ENCODE measurements at places on chromosomes 16 and 17.
A peak's percentile ranks its signal among the peaks of the same experiment; 100 is the strongest.

GRCh38 chr16:21083729-21084268 lies 66.8 kb downstream of the DNAH3 start:
- DNase-seq = peak; percentile 26

DNA sequence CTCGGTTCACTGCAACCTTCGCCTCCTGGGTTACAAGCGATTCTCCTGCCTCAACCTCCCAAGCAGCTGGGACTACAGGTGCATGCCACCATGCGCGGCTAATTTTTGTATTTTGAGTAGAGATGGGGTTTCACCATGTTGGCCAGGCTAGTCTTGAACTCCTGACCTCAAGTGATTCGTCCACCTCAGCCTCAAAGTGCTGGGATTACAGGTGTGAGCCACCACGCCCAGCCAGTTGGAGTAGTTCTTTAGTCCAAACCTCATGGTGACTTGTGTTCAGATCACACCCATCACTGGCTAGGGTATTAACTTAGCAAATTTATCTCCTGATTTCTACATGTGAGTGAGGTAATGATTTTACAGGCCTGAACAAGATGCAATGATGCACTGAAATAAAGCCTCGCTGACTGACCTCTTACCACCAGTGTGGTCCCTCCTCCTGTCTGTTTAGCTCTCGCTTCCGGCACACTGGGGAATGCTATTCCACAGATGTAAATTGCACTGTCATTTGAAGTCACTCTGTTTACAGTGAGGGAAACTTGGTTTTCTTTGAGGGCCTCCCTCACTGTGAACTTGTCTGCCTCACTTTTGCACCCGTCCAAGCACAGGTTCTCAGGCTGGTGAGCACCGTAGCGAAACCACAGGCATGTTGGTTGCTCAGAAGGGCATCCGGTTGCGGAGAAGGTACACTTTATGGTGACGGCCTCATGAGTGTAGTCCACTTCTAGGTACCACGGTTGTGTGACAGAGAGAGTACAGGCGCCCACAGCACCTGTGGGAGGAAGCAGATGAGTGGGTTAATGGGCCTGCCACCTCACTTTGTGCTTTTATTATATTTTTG lies 5.5 kb downstream of the IGSF6 start:
- peak; percentile 55 for DNase-seq

DNA sequence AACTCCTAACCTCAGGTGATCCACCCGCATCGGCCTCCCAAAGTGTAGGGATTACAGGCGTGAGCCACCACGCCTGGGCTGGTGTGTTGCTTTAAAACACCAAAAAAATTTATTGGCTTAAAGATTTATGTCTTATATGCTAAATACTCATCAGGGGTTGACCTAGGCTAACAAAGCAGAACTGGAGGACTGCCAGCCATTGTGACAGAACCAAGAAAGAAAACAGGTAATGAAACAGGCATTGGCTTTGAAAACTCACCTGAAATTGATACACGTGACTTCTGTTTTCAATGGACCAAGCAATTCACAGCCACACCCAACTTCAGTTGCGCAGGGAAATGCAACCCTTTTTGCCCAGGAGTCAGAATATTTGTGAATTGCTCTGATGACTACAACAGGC lies 4.9 kb upstream of the PHAF1 start:
- no peak for DNase-seq

GRCh38 chr16:54699656-54700055 lies 231.0 kb upstream of the IRX5 start:
- no peak for DNase-seq

DNA sequence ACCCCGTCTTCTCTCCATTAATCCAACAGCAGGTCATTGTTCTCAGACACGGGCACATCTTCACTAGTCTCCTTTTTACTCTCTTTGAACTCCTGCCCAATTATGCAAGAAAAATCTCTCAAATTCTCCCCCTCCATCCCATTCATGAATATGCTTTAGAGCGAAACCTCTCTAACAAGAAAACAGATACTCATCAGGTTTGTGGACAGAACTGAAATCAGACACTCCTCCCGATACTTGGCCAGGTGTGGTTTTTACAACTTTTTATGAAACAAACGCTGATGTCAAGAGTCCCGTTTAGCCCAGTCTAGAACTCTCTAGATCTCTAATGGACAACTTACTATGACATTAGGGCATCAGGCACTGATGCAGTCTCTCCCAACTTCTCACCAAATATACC lies 40.9 kb downstream of the PIK3R5 start:
- DNase-seq = no peak

GRCh38 chr16:54936201-54936978 lies 5.7 kb downstream of the IRX5 start:
- no peak for DNase-seq

DNA sequence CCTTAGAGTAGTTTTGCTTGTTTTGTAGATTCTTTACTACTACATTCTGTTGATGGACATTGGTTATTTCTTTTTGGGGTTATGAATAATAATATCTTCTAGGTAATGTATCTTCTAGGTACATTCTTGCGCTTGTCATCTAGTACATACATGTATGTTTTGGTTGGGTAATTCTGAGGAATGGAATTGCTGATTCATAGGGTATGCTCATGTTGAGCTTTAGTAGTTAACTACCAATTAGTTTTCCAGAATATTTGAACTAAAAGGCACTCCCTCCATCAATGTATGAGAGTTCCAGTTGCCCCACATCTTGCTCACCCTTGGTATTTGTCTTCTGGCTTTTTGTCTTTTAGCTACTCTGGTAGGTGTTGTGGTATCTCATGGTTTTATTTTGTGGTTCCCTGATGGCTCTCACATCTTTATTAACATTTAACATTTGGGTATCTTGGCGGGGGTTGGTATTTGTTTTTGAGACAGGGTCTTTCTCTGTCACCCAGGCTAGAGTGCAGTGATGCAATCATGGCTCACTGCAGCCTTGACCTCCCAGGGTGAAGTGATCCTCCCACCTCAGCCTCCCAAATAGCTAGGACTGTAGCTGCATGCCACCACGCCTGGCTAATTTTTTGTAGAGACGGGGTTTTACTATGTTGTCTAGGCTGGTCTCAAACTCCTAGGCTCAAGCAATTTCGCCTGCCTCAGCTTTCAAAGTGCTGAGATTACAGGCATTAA lies 47.1 kb downstream of the SLC6A4 start:
- no peak for DNase-seq

DNA sequence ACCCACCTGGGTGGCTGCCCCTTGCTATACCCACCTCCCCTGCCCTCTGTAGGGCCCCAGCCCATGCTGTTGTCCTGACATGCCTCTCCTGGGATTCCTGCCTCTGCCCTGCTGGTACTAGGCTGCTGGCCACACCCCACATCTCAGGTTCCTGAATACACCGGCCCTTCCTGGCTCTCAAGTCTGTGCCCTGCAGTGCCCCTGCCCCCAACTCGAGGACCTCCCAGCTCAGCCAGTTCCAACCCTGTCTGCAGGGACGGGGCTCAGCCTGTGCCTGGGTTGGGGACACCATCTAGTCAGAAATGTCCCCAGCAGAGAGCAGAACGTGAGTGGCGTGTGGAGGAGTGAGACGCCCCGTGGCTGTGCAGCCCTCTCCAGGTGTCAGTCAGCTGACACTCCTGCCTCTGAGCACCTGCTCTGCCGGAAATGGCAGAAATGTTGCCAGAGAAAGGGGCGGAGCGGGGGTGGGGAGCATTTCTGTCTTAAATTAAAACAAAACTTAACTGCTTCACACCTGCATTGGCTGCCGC lies 28.7 kb downstream of the ACSF3 start:
- peak; percentile 60 for DNase-seq

DNA sequence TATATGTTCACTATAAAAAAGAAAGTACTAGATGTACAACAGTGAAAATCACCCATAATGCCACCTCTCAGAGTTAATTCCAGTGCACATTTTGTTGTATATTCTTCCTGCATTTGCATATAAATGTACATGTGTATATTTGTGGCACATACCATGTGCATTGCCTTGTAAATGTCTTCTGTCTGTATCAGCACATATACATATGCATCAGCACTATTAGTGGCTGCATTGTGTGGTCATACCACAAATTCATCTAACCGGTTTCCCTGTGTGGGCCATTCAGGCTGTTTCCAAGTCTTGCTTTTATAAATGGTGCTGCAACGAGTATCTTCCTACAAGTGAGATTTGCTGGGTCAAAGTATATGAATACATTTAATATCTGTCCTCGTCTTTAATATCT lies 6.5 kb downstream of the KSR1 start:
- DNase-seq = no peak

Data from effector CD4-positive, alpha-beta T cell (primary cell).